ENCODE measurements at places on chromosomes 3 and 15.

- DNase-seq: no peak
These were observed 1.9 kb downstream of the TF start for GRCh38 chr3:133747907-133748639.

DNA sequence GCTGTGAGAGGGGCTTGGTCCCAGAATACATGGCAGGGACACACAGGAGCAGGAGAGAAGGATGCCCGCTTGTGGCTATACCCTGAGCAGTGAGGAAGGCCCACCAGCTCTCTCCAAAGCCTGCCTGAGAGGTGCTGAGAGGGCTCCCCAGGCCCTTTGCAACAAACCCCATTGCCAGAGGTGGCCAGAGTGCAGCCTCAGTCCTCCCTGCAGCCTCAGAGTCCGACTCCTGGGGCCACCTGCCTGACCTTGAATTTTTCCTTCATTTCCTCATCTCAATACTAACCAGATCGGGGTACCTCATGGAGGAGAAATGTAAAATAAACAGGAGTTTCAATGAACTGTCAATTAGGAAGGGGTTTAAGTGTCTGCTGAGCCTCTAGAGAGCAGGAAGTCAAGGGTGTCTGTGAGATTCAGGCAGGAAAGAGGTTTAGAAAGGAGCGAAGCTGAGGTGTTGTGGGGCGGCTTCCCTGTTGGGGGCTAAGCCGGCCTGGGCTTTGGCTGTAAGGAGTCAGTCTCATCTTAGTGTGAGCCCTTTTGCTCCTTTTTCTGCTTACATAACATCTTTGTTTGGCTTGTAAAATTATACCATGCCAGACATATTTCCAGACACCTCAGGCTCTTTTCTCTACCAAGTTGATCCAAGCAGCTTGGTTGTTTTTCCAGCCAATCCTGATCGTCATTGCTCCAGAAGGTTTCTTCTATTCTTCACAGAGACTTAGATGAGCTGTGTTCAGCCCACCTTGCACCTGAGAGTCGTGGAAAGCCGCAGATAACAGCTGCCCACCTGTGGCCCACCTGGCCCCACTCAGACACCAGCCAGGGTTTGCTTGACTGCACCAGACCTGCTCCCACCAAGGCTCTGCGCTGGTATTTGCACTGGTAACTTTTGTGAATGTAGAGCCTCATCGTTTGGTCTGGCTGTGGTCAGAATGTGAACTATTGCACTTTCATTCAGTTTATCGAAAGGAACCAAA lies 36.7 kb downstream of the CMTM7 start:
- no peak for DNase-seq

GRCh38 chr3:174442302-174442682 lies 416.8 kb upstream of the NAALADL2 start:
- peak; percentile 48 for DNase-seq

DNA sequence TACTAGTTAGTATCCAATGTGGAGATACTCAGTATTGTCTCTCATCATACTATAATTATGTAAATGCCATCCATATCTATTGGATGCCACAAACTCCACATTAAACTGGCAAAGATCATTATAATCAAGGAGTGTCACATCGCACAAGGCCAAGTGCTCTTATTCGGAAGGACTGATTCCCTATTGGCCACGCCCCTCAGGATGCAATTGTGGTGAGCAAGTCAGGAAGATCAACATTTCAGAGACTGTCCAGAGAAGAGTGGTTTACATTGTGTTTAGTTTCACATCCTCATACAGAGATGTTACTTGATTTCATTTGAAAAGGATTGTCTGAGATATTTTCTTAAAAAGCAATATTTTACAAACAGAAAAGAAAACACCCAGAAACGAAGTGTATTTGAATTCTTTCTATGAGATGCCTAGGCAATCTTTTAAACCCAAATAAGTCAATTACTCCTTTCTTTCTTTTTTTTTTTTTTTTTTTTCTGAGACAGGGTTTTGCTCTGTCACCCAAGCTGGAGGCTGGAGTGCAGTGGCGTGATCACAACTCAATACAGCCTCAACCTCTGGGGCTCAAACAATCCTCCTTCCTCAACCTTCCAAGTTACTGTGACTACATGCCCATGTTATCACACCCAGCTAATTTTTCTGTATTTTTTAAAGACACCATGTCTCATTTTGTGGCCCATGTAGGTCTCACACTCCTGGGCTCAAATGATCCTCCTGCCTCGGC lies 369.1 kb downstream of the RBMS3 start:
- DNase-seq: no peak

GRCh38 chr15:74569731-74570070 lies 28.7 kb downstream of the ARID3B start:
- DNase-seq: no peak

DNA sequence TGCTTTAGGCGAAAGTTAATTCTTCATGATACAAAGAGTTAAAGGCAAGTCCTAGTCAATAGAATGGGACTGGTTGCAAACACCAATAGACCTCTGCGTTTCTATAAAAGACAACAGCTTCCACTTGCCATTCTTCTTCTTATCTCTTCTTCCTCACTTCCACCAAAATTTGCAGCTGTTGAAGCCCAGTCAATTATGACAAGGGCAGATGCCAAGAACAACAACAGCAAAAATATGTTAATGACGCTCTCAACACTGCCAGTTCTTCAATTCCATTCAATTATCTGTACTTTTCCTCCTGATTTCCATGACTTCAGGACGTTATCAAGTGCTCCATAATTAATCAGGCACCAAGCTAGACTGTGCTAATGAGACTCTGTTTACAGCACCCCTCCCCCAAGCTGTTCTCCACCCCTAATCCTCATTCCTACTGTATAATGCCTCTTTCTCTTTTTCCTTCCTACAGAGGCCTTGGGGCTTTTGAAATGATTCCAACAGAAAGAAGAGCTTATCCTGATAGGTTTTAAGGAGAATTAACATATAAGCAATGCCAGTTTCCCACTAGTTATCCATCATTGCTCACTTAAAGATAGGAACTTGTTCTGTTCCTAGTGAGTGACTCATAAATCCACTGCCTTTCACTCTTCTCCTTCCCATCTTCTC lies 1160.5 kb downstream of the IGSF11 start:
- peak; percentile 46 for DNase-seq

GRCh38 chr3:65334045-65334665 lies 646.4 kb upstream of the ADAMTS9 start:
- peak; percentile 73 for DNase-seq

GRCh38 chr15:26720546-26720945 lies 52.3 kb downstream of the GABRB3 start:
- DNase-seq: no peak

DNA sequence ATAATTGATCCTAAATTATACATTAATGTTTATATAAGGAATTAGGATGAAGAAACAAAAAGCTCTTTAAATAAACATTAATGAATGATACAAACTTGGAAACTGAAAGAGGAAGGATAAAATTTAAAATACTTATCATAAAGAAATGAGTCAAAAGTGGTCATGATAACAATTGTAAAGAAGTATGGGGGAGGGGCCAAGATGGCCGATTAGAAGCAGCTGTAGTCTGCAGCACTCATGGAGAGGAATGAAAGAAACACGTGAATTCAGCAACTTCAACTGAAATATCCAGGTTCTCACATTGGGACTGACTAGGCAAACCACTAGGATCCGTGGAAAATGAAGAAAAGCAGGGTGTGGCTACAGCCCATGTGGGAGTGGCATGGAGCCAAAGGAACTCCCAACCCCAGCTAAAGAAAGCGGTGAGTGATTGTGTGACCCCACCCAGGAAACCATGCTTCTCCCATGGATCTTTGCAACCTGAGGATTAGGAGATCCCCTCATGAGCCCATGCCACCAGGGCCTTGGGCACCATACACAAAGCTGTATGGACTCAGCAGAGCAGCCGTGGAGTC lies 13.1 kb upstream of the CP start:
- DNase-seq: no peak

DNA sequence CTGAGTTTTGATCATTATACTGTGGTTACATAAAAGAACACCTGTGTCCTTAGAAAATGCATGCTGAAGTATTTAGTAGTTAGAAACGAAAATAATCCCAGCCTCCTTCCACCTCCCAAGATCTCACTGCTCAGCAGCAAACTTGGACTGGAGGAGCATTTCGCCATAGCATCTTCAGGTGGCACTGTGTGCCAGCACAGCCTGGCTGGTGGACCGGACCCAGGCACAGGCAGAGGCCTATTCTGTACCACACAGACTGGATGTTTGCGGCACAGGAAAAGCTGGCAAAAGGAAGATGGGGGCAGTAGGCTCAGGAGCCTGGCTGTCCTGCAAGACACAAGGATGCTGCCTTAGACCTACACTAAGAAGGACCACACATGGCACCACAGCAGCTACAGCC lies 10.2 kb downstream of the STIMATE start:
- DNase-seq: no peak

- DNase-seq: no peak
These were observed 107.7 kb upstream of the TSC22D2 start for GRCh38 chr3:150300388-150300787.

GRCh38 chr3:147428326-147428725 lies 19.2 kb downstream of the ZIC1 start:
- no peak for DNase-seq

DNA sequence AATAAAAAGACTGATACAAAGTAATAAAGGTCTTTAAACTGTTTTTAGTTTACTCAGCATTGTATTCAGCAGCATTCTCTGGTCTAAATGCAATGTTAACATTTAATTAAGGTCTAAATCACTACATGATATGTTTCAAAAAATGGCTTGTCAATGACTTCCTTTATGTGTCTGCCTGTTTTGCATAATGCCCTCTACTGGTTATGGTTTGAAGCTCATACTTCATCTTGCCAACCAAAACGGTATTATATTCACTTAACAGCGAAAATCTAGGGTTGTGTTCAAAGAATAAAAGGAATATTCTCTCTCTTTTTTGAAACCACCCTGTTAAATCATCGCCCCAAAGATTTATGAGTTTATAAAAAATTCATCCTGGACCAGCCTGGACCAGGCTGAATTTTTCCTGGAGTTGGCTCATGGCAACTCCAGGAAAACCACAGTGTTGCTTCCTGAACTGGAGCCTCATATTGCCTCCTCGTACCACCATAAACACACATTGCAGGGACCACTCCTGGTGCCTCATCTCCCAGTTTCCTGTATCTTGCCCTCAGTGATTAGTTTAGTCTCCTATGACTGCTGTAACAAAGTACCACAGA lies 6.7 kb upstream of the NCEH1 start:
- DNase-seq: no peak

GRCh38 chr15:72521682-72522081 lies 47.6 kb downstream of the ARIH1 start:
- DNase-seq: no peak

GRCh38 chr3:123180791-123181190 lies 21.0 kb upstream of the SEC22A start:
- no peak for DNase-seq

- DNase-seq: no peak
These were observed 60.5 kb upstream of the SEC22A start for GRCh38 chr3:123141276-123141675.

GRCh38 chr3:170012683-170013400 lies 25.0 kb upstream of the GPR160 start:
- DNase-seq: peak; percentile 12

GRCh38 chr15:28265334-28266019 lies 56.5 kb downstream of the HERC2 start:
- no peak for DNase-seq

DNA sequence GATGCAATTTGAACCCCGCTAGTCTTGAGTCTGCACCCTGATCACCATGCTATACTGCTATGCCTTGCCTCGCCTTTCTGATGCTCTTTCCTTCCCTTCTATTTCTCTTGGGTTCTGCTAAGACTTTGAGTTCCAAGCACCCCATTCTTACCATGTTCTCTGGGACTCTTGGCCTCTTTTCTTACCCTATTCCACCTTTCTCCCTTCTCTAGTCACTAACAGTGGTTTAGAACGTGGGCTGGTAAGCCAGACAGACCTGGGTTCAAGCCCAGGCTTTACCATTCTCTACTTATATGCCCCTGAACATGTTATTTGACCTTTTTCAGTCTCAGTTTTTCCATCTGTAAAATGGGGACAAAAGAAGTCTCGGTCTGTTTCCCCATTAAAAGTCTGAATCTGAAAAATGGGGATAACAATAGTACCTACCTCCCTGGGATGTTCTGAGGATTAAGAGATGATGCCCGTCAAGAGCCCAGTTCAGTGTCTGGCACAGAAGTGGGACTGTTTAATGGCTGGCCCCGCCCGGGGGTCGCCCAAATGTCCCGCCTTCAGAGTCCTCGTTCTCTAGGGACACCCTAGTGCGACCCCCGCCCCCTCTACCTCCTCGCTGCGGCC lies 376 bp downstream of the TADA3 start:
- no peak for DNase-seq

DNA sequence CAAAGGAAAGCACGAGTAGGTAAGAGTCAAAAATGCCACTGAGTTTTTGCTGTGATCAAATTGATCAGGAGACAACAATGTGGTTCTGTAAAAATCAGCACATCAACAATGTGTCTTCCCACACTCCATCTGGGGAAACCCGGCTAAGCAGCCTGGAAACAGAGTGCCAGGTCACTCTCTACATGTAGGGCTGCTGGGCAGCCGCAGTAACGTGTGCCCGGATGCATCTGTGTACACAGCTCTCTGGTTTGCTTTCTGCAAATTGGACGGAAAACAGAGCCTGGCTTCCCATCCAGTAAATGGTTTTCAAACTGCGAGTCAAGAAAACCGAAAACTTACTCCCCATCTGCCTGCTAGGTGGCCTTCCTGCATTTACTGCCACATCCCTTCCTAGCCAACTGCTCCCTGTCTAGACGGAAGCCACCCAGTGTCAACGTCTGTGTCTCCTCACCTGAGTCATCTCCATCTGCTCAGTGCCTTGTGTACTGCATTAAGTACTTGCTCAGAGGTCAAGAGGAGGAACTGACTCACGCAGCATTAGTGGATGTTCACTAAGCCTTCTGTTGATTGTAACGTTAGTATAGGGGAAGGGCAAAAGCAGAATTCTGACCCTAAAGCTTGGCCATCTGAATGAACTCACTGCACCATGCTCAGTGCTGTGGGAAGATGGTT lies 124.1 kb downstream of the TJP1 start:
- DNase-seq: no peak

- DNase-seq: no peak
These were observed 66.7 kb upstream of the GCSAM start for GRCh38 chr3:112199622-112200316.

Measured in DMS79 treated with DMSO at 0.1 percent for 48 hours (cell line).